Right ventricle myocardium superior (tissue), 1 donor: ENCODE measurements at places on chromosomes 11 and 22.

DNA sequence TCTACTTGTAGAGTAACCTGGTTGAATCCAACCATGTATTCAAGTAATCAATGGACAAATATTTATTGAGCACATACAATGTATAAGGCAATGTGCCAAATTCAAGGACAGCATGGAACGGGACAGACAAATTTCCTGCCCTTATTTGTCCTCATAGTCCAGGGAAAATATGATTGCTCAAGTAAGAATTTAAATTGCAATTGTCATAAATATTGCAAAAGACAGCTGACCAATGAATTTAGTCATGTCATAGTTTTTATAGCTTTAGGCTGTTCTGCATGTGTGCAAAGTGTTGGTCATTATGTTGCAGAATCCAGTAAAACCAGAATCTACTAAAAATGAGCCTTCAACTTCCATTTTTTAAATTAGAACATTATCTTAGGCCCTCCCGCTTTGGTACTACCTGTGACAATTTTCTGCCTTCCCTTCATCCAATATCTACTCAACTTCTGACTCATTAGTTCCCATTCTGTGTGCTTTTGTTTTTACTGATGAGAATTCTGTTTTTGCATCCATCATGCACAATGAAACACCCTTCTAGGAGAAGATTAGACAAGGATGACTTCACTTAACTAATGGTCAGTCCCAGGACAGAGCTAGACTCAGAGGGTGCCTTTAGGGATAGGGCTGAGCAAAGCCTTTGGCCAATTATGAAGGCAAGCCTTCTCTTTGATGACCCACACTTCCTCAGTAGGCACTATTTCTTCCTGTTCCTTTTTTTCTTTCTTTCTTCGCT is 45.8 kb upstream of the FIBIN start:
- DNase-seq = no peak

DNA sequence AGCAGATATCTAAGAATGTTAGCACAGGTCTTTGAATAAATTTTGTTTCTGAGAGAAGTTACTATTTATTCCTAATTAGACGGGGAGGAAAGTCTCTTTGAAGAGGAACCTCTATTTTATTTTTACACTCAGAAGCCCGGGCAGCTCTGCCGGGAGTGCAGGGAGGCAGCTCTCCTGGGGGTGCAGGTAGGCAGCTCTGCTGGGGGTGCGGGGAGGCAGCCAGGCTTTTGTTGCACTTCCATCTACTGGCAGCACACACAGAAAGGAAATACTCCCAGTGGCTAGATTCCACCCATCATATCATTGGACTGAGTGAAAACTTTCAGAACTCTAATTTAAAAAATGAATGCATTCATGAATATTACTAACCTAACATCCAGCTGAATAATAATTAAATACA is 24.6 kb downstream of the OR10A6 start:
- DNase-seq = no peak

DNA sequence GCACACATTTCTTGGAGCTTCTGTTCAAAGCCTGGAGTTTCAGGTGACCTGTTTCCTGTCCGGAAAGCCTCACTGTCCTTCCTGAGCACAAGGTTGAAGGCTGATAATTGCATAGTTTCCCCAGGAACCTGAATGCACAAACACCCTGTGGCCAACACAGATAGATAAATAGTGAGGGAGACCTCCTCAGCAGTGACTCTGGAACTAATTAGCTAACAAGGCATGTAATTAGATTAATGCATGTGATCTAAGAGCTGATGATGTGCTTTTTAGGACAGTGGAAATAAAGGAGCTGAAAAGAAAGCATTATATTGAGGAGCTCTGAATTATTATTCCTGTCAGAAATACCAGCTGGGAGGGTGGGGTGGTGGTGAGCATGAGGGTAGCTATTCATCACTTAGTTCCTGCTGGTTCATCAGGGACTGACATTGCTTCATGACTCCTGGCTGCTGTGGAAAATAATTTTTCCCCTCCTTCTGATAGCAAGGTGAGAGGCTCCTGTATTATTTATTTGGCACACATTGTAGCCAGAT is 101.1 kb downstream of the NELL1 start:
- no peak for DNase-seq

- DNase-seq = no peak
Observed at GRCh38 chr11:100093698-100094097, 593.4 kb upstream of the ARHGAP42 start.

GRCh38 chr11:64449381-64450167 is 90.6 kb downstream of the RPS6KA4 start:
- DNase-seq = peak; percentile 71

- DNase-seq = no peak
Observed at GRCh38 chr22:42180349-42180842, 49.8 kb upstream of the CYP2D6 start.

DNA sequence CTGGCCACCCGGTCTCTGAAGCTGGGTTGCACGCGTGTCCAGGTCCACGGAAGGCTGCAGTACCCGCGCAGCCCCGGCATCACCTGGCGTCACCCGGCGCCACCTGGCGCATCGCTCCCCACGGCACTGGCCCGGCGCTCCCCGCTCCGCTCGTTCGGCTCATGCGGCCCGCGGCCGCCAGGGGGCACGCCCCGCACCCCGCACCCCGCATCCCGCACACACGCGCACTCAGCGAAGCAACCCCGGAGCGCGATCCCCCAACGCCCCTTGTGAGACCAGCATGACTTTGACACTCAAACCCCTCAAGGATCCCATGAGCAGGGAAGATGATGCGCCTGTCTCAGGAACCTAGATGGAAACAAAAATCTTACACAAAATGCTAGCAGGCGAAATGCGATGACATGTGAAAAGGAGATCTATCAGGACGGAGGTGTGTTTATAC is 11.9 kb downstream of the B3GNT6 start:
- DNase-seq = peak; percentile 55

DNA sequence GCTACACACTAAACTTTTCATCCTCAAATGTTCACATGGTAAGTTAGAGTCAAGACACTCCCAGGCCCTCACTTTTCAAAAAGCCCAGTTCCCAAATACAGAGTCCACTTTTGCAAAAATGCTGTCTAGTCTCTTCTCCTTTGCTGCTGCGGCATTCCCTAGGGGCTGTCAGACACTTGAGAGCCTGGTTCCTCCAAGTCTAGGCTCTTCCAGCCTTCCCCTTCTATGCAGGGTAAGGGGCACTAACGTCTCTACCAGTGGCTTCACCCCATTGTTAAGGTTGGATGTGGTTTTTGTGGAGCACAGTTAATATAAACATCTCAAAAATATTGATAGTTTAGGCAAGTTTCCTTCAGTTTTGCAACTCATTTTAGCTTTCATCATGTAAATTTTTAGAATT is 181.5 kb downstream of the KIF18A start:
- DNase-seq = no peak

DNA sequence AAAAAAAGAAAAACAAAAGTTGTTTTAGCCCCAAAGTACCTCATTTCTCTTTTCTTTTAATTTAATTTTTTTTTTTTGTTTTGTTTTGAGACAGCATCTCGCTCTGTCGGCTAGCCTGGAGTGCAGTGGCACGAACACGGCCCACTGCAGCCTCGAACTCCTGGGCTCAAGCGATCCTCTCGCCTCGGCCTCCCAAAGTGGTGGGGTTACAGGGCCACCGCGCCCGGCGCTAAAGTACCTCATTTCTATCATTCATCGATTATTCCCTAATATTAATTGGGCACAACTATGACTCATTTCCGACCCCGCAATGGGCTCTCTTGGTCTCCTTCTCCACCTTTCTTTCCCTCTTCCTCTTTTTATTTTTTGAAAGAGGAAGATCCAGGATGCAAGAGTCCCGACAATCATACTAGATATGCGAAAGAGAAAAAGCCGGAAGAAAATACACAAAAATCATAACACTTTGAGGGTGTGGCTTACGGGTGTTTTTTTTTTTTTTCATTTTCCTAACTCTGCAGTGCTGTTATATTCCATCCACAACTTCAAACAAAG is 475 bp upstream of the AIP start:
- DNase-seq = no peak

DNA sequence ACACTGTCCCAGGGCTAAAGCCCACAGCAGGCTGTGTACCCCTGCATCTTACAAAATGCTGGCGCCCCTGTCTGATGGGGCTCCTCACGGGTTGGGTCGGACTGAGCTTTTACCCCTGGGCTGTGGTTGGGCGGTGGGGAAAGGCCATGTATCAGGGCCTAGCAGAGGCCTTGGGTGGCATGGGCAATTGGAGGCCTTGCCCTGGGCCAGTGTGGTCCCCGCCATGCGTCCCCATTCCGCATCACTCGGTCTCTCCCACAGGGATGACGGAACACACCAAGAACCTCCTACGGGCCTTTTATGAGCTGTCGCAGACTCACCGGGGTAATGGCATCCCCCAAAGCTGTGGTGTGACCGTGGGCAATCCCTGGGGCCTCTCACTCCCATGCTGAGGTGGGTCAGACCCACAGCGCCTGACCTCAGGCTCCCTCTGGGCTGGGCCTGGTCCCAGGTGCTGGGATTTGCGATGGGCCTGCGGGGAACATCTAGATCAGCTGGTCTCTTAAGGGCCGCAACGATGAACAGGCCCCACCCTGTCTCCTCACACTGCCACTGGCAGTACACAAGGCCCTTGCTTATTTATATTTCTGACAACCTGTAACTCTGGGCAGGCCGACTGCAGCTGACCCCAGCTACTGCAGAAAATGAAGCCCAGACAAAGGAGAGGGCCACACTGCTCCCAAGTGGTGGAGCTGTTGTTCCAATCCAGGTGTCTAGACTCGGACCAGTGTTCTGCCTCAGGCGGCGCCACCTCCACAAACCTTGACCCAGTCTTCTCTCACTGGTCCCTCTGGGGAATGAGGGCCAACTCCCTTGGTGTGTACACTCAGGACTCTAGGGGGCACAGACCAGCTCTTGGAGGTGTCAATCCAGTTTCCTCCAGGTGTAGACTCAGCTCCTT is 12.3 kb downstream of the SLC16A8 start:
- DNase-seq = peak; percentile 31

GRCh38 chr11:23727794-23728193 is 769.1 kb upstream of the LUZP2 start:
- DNase-seq = no peak
